WTC11 (cell line): ENCODE measurements at places on chromosomes 2 and 18.
A peak's percentile ranks its signal among the peaks of the same experiment; 100 is the strongest.

DNA sequence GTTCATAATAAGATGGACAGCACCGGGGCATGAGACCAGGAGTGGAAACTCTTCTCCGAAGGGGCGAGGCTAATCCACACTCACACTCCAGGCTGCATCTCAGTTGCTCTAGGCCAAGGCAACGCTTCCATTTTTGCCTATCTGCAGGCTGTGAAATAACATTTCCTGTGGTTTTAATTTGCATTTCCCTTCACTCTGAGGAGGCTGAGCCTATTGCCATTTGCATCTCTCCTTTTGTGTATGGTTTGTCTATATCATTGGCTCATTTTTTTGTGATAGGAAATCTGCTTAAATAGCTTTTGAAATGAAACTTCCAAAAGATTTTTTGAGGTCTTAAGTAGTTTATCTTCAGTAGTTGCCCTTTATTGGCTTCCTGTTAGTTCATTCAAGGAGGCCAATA is 57.6 kb downstream of the TPGS2 start:
- H3K27me3 ChIP-seq: no peaks in the 10 kb centered on the region
- no peak for DNase-seq
- no peak overlapping the region for H3K27ac ChIP-seq
- no peaks in the 10 kb centered on the region for H3K36me3 ChIP-seq
- peaks cover 9% of the 10 kb centered on the region for H3K4me1 ChIP-seq

DNA sequence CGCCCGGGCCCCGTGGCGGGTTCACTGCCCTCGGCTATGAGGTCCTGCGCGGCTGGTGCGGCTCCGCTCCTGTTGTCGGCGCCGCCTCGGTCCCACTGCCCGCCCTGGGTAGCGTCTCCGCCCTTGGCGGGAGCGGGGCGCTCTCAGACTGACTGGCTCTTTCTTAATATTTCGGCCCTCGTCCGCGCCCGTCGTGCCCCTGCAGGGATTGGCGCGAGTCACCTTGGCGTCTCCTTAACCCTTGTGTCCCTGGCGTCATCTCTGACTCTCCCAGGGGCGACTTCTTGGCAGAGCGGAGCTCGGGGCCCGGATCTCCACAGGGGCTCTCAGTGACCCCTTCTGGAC is 1.3 kb downstream of the PTMA start:
- peak overlapping the region; percentile 91 for H3K27ac ChIP-seq
- no peak for DNase-seq
- H3K27me3 ChIP-seq: peaks cover 5% of the 10 kb centered on the region; the same call in 1 of the 2 replicates

DNA sequence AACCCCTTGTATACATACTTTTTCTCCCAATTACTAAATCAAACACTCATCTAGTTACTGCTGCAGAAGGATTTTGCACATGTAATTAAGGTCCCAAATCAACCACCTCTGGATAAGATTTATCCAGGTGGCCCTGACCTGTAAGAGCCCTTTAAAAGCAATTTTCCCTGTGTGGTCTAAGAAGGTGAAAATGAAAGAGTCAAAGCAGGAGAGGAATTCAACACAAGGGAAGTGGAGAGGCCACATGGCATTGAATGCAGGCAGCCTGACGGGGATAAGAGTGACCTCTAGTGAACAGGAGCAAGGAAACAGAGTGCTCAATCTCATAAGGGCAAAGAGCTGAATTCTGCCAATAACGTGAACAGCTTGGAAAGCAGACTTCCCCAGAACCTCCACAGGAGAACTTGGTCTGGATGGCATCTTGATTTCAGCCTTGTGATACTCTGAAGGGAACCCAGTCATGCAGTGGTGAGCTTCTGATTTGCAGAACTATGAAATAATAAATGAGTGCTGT is 27.2 kb downstream of the PPP3R1 start:
- no peaks in the 10 kb centered on the region for H3K27me3 ChIP-seq
- H3K4me1 ChIP-seq: peaks cover 45% of the 10 kb centered on the region
- H3K36me3 ChIP-seq: no peaks in the 10 kb centered on the region
- H3K4me3 ChIP-seq: no peak overlapping the region

GRCh38 chr2:29921560-29921915 is at the start of gene ALK:
Gene ALK, minus strand, starts transcription at chr2:29921586. Its CDS starts 927 bp downstream, at chr2:29920659.
- DNase-seq: peak; percentile 97
- H3K4me3 ChIP-seq: peak within 1 kb of the TSS; percentile 79
- H3K36me3 ChIP-seq: no peaks in the 10 kb centered on the region
- peaks cover 58% of the 10 kb centered on the region for H3K27me3 ChIP-seq

- H3K4me1 ChIP-seq: peaks cover 73% of the 10 kb centered on the region
- H3K27me3 ChIP-seq: no peaks in the 10 kb centered on the region; the same call in 1 of the 2 replicates
- H3K4me3 ChIP-seq: peak overlapping the region; percentile 42
- H3K36me3 ChIP-seq: 0 out of 2 replicates have a peak, but pooled peaks cover 6% of the 10 kb centered on the region
- DNase-seq: peak; percentile 71
- peak overlapping the region; percentile 97 for H3K27ac ChIP-seq
Measured at GRCh38 chr2:201949181-201949926, 84.3 kb upstream of the FZD7 start.

- H3K36me3 ChIP-seq: no peaks in the 10 kb centered on the region
- peaks cover 57% of the 10 kb centered on the region for H3K4me1 ChIP-seq
- H3K4me3 ChIP-seq: no peak overlapping the region; the same call in 1 of the 2 replicates
- H3K27ac ChIP-seq: peak overlapping the region; percentile 58; the same call in 1 of the 2 replicates
- no peaks in the 10 kb centered on the region for H3K27me3 ChIP-seq
- no peak for DNase-seq
Measured at GRCh38 chr2:128305555-128306080, 13.1 kb downstream of the HS6ST1 start.

- H3K27me3 ChIP-seq: no peaks in the 10 kb centered on the region
- H3K4me3 ChIP-seq: no peak overlapping the region
- peaks cover 19% of the 10 kb centered on the region for H3K36me3 ChIP-seq
- H3K27ac ChIP-seq: no peak overlapping the region
Measured at GRCh38 chr2:217393585-217394032, 533.7 kb upstream of the TNP1 start.
